NCI-H2171 (cell line): ENCODE measurements at places on chromosomes 3 and 15.

- DNase-seq = peak; percentile 21
These were observed 2.4 kb downstream of the ARHGEF3 start for GRCh38 chr3:56799251-56799882.

GRCh38 chr3:161510510-161511260 is 14.1 kb downstream of the OTOL1 start:
- no peak for DNase-seq

- DNase-seq = no peak
These were observed 59.7 kb downstream of the DCUN1D1 start for GRCh38 chr3:182920515-182921084.

GRCh38 chr3:150790629-150791028 is 27.7 kb upstream of the SIAH2 start:
- DNase-seq = no peak

DNA sequence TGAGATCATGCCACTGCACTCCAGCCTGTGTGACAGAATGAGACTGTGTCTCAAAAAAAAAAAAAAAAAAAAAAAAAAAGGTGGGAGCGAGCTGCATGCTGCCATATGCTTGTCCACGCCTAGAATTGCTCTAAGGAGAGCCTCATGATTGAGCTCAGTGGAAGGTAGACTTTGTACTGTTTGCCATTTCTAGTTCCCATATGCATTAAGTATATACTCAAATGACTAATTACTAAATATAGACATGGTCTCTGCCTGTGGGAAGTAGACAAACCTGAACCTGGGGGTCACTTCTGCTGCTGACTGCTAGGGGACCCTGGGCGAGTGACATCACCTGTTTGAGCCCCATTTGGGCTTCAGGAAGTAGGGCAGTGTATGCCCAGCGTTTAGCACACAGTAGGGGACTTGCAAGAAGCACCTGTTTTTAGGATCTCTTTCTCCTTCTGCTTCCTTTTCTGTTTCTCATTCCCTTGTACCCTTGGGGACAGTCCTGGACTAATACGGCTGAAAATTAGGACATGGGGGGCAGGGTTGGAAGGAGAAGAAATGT is 27.2 kb downstream of the PRKCD start:
- DNase-seq = no peak
